ENCODE measurements at places on chromosomes 5 and 9.

DNA sequence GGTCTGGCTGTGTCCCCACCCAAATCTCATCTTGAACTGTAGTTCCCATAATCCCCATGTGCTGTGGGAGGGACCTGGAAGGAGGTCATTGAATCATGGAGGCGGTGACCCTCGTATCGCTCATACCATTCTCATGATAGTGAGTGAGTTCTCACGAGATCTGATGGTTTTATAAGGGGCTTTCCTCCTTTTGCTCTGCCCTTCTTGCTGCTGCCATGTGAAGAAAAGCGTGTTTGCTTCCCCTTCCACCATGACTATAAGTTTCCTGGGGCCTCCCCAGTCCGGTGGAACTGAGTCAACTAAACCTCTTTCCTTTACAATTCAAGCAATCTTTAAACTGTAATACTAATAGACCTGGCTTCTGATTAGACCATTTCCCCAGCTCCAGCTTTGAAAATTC, 92.2 kb upstream of the SARDH start:
- no peak for DNase-seq

DNA sequence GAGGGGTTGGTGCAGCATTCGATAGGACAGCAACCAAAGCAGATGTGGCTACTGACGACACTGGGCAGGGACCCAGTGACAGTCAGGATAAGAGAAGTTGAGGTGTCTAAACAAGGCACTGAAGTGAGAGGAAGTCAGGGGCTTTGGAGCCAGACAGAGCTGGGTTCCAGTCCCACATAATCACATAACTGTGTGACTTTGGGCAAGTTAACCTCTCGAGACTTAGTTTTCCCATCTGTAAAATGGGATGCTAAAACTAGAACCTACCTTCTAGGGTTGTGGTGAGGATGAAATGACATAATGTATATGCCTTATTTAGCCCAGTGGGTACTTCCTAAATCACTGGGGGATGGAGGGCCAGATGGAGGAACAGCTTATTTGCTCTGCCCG, 3.1 kb downstream of the ANGPTL2 start:
- DNase-seq, result no peak

GRCh38 chr9:20227166-20227874, 395.0 kb downstream of the MLLT3 start:
- no peak for DNase-seq

DNA sequence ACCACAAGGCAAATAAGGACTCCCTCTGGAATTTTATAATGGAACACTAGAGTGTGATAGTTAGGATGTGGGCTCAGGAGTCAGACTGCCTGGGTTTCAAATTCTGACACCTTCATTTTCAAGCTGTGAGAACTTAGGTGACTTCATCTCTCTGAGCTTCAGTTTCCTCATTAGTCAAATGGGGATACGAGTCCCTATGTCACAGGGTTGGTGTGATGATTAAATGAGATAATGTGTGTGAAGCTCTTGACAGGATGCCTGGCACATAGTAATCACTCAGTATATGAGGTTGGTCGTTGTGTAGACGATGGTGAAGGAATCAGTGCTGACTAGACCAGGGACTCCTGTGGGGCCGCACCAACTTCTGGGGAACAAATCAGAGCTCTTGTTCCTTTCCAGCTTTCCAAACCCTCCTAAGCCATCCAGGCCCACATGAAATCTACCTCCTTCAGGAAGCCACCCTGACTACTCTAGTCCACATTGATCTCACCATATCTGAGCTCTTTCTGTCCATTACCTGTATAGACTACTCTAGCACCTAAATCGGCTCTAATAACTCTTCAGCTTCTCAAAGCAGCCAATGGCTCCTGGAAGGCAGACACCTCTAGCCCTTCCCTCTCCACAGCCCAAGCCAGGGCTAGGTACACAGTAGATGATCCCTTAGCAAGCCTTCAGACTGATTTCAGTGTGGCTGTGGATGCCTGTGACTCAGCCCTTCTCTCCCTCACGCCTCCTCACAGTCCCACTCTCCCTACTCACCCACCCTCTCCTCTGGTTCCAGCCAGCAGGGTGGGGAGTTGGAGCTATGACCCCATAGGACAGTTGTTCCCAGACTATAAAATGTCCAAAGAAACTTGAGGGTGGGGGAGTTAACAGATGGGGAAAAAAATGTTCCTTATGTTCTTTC, 2.5 kb upstream of the TCF7 start:
- DNase-seq, result no peak

GRCh38 chr9:130815242-130815808, 19.7 kb upstream of the ABL1 start:
- DNase-seq, result no peak

DNA sequence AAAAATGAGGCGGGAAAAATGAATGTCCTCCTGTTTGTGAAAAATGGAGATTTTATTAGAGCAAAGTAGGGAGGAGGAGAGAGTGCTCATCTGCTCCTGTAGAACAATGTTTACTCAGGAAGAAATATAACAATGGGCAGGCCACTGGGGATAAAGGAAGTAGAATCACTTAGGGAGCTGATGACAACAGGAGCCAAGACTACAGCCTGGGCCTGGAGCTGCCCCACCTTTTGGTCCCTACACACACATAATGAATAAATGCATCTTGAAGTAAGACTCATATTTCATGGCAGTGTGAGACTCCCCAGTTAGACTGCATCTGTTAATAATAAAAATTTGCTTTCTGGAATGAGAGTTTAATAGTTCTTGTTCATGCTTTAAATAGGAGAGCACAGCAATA, 1939.8 kb downstream of the EFNA5 start:
- no peak for DNase-seq

DNA sequence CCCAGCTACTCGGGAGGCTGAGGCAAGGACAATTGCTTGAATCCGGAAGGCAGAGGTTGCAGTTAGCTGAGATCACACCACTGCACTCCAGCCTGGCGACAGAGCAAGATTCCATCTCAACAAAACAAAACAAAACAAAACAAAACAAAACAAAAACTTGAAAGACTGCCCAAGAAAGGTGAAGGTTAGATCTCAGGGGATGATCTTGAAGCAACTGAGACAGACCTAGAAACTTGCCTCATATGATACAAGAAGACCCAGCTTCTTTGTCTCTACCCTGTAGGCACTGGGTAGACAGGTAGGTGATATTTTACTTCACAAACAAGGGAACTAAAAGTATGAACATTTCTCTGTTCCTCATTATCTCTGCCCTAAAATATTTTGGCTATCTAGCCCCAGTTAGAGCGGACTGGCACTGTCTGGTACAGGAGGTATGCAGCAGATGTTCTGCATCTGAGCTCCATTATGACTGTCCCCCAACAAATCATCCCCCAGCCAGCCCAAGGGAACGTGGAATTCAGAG, 26.3 kb upstream of the SHOC1 start:
- DNase-seq, result no peak

GRCh38 chr5:123116058-123116457, 27.0 kb downstream of the PRDM6 start:
- no peak for DNase-seq

DNA sequence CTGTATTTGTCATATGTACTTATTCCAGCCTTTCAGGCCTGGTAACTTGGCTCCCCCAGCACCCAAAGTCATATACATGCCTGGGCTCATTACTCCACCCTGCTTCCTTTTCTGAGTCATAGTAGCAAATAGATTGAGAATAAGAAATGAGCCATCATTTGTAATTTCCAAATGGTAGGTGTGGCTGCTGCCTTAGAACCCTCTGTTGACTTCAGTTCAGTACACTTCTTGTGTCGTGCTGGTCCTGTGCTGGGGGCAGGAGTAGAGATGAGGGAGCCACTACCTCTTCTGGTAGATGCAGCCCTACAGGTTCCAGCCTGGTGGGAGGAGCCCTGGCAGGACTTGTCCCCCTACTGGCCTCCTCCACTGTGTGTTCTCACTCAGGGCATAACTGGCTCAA, 11.1 kb downstream of the GM2A start:
- no peak for DNase-seq

DNA sequence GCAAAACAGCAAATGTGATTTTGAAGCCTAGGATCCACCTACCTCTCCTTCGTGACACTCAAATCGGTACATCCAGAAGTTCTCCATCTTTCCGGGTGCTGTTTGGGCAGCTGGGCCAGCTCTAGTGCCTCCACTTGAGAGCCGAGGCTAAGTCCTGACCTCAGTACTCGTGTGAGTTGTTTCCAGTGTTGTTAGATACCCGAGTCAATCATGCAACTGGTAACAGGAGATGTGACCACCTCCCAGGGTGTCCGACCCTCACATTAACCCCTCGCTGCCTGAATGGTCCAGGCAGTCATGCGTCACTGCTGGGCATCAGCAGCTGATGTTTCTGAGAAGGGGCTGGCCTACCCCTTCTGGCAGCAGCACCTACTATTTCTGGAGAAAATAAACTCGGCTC, 170.3 kb downstream of the ENTREP1 start:
- DNase-seq, result no peak

- DNase-seq, result no peak
Observed at GRCh38 chr5:77718934-77719610, 57.1 kb downstream of the TBCA start.

DNA sequence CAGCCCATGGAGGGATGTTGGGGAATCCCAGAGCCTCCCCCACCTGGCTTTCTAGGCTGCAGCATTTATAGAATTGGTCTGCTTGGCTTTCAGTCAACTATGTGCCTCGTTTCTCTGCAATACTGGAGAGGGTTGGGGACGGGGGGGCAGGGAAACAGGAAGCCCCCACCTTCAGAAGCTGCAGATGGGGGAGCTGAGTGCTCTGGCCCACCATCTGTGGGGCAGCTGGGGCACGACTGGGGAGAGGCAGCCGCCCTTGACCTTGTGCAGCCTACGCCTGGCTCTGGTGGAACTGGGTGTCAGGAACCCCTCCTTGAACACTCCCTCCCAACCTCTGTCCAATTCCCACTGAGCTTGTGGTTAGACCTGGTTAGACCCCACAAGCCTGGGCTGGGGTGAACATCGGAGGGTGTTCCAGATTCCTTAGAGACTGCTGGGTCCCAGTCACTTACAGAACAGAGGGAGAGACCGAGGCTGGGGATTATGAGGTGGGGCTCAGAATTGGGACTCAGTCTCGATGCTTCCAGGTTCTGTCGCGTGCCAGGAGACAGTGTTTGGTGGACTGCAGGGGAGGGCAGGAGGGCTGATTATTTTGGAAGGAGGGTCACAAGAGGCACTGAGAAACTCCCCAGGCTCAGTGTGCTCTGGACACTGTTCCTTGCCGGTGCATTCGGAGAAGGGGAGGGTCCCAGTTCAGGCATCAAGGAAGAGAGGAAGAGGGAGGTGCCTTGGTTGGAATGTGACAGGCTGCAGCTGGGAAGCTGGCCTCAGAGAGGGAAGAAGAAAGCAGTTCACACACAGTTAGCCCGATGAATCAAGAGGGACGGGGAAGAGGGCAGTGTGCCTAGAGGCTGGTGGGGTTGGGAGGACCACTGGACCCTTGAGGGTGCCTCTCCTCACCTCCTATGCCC, 25.6 kb downstream of the COL27A1 start:
- no peak for DNase-seq

GRCh38 chr5:81909677-81910076, 62.1 kb upstream of the ATG10 start:
- no peak for DNase-seq

DNA sequence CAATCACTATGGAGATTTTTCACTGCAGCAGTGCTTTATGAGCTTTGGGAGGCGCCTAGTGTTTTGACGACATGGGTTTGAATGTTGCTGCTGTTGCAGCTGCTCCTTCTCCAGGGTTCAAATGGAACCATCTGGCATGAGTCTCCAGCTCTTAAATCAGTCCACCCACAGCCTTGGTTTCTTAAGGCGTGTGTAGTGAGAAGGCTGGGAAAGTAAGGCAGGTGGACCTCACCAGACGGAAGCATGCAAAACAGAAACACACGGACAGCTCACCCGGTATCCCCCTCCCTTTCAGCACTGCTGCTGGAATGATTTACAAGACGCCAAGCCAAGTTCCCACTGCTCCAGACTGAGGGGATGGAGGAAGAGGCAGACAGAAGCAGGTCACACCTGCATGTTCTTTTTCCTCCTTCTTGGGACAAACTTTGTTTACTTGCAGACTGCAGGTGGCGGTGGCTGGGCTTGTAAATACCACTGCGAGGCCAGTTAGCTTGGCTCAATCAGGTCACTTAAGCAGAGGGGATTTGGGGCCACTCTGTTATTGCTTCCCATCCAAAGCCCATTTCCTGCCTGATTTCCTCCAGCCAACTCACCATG, 47.4 kb downstream of the ADAM19 start:
- DNase-seq, result no peak

- DNase-seq, result no peak
Observed at GRCh38 chr5:125583321-125584139, 837.1 kb upstream of the ZNF608 start.
